ENCODE measurements at places on chromosomes 12 and 14.

GRCh38 chr12:68259318-68259940 lies 6.0 kb upstream of the IL22 start:
- peak; percentile 8 for DNase-seq

DNA sequence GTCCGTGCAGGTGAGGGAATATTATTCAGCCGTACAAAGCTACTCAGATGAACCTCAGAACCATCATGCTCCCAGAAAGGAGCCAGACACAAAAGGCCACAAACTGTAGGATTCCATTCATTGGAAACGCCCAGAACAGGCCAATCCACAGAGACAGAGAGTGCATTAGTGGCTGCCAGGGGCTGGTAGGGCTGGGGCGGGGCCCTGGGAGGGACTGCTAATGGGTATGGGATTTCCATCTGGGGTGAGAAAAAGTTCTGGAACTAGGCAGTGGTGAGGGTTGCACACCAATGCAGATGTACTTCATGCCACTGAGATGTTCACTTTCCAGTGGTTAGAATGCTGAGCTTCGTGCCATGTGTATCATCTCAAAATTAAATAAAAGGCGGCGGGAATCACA lies 101.1 kb downstream of the RFLNA start:
- DNase-seq, result no peak

DNA sequence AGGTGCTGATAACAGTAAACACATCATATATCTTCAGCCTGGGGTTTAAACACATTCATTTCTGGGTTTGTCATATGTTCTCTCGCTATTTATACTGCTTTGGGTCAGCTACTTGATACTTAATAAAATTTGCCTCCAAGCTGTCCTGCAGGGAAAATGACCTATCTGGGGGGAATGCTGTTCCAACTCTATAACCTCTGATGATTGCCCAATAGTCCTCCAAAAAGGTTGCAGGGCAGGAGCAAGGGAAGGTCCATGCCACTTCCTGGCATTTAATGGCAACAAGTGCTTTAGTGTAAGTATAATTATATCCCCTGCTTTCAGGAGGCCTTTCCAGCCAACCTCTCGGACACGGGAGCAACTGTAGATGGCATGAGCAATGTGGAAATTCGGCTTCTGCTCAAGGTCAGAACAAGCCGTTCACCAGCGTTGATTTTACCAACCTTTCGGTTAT lies 198.0 kb upstream of the EEA1 start:
- DNase-seq, result no peak

DNA sequence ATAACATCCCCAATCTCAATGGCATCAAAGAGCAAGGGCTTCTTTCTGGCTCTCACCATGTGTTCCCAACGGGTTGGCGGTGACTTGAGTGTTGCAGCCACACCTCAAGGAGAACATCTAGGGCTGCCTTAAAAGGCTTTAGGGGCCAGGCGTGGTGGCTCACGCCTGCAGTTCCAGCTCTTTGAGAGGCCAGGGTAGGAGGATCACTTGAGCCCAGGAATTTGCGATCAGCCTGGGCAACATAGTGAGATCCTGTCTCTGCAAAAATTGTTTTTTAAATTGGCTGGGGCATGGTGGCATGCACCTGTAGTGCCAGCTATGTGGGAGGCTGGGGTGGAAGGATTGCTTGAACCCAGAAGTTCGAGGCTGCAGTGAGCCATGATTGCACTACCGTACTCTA lies 14.9 kb downstream of the RFLNA start:
- DNase-seq, result no peak

GRCh38 chr14:97414718-97415098 lies 617.5 kb downstream of the VRK1 start:
- DNase-seq, result no peak

GRCh38 chr12:51351913-51352532 lies 5.5 kb upstream of the CELA1 start:
- peak; percentile 47 for DNase-seq

Data from CD4-positive, alpha-beta T cell treated with Interleukin-15 for 4 hours (primary cell).